Stimulated activated CD8-positive, alpha-beta memory T cell treated with anti-CD3 and anti-CD28 coated beads, Interleukin-4, amount 100 ng/mL, for 48 hours (primary cell): ENCODE measurements at places on chromosomes 7 and 10.

GRCh38 chr7:84450772-84451171 lies 256.2 kb upstream of the SEMA3A start:
- no peak for DNase-seq

- no peak for DNase-seq
Observed at GRCh38 chr10:88108115-88108610, 244.7 kb downstream of the PTEN start.

DNA sequence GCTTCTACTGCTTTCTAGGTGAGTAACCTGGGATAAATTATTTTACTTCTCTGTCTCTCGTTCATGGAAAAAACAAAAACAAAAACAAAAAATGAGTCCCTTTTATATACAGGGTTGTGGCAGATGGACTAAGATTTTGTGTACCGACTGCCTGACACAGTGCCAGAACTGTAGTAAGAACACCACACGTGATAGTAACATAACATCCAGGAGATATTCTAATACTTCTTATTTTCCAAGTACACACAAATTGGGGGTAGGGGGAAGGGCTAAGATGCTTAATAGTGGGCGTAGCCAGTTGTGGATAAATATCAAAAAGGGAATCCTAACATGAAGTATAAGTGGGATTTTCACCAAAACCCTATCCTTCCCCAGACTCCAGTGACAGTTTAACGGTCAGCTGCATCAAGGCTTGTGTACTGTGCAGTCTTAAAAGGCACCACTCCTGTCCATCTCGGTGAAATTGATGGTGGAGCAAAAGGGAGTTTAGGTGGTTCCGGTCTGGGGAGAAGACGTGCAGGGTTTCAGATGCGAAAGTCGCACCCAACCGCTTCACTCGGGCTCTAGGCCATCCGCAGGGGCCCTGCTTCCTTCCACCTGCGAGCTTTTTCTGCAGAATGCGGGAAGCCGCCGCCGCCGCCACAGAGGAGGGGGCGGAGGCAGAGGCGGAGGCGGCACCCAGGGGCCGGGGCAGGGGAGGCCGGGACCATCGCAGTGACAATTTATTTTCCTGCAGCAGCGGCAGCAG lies at the start of gene STAMBPL1:
TSS of gene STAMBPL1 (plus strand) at position 712 of the 748 bp plus-strand sequence. CDS start 21,464 bp downstream, outside the sequence.
- DNase-seq, result peak; percentile 85

GRCh38 chr10:112583236-112583939 lies 136.4 kb downstream of the VTI1A start:
- DNase-seq, result no peak

DNA sequence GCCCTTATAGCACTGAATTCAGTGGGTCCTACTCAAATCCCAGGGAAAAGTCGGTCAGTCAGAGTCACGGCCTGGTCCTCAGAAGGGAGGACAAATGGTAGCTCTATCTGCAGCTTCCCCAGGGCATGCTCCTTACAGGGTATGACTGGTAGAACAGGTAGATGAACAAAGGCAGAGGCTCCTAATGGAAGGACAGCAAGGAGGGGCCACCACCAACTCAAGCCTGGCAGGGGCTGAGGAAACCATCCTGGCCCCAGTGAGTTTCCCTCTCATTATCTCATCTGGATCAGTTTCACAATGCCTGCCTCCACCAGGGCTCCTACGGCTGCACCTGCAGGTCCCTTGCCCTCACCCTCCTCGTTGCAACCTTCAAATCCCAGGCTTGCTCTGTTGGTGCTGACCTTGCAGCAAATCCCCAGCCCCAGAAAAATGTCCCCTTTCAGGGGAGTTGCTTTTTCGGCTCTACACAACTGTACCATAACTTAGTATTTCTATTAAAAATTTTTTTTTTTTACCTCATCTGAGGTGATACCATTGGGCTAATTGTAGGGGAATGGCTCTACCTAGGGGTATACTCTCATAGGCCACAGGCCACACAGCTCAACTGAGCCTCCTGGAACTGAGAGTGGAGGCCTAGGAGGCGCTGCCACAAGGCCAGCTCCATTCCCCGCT lies 2.4 kb upstream of the MYO1G start:
- DNase-seq, result peak; percentile 78

GRCh38 chr7:22399091-22399490 lies 42.1 kb upstream of the RAPGEF5 start:
- no peak for DNase-seq

DNA sequence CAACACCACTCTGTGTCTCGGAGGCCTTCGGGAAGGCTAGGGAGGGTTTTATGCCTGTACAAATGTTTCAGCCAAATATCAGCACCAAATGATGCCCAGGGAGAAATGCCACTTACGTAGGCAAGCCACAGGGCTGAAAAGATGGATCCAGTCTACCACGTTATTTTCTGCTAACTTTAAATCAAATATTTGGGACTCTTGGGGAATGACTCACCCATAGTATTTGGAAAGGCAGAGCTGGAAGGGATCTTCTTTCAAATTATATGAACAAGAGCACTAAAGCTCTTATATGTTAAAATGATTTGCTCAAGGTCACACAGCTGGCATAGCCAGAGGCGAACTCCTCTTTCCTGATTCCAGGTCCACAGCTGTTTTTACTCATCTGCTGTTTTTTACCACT lies 591.4 kb downstream of the SORCS1 start:
- no peak for DNase-seq

DNA sequence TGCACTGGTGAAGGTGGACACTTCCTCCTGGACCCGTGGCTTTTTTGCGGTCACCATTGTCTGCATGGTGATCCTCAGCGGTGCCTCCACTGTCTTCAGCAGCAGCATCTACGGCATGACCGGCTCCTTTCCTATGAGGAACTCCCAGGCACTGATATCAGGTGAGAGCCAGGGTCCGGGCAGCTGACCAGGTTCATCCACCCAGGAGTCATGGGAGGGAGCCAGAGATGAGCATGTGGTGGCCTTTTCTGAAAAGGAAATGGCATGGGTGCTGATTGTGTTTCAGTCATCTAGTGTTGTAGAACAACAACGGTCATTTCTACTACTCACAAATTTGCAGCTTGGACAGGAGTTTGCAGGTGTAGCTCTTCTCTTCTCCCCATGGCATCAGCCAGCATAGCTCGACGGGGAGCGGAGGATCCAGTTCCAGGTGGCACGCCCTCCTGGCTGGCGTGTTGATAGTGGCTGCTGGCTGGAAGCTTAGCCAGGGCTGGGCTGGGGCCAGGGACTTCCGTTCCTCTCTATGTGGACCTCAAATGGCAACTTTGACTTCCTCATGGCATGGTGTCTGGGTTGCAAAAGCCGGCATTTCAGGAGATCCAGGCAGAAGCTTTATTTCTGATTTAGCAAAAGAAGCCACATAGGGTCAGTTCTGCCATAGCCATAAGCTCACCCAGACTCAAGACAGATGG lies 32.7 kb downstream of the SLC29A3 start:
- no peak for DNase-seq

DNA sequence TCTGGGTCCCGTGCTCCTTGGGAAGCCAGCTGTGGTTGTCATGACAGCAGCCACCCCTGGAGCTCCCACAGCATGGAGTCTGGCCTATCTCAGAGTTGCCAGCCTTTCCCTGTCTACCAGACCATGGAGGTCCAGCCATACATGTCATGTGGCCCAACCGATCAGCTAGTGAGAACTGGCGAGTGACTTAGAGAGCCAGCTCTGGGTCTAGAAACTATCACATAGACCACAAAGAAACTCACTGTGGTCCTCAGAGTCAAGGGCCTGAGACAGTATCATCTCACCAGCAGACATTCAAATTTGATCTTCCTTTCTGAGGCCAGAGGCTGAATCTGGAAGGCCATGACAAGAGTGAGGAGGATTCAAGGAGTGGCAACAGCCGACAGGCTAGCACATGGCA lies 223.3 kb upstream of the GPR26 start:
- no peak for DNase-seq

GRCh38 chr10:102302611-102303010 lies 57.3 kb downstream of the GBF1 start:
- DNase-seq, result no peak

GRCh38 chr7:92303761-92304160 lies 58.0 kb downstream of the ANKIB1 start:
- DNase-seq, result no peak

GRCh38 chr10:90167174-90168064 lies 466.0 kb downstream of the KIF20B start:
- DNase-seq, result no peak

- peak; percentile 70 for DNase-seq
Observed at GRCh38 chr10:7409045-7409731, 1.6 kb downstream of the SFMBT2 start.

GRCh38 chr10:17001961-17002749 lies 127.5 kb downstream of the CUBN start:
- DNase-seq, result peak; percentile 39

DNA sequence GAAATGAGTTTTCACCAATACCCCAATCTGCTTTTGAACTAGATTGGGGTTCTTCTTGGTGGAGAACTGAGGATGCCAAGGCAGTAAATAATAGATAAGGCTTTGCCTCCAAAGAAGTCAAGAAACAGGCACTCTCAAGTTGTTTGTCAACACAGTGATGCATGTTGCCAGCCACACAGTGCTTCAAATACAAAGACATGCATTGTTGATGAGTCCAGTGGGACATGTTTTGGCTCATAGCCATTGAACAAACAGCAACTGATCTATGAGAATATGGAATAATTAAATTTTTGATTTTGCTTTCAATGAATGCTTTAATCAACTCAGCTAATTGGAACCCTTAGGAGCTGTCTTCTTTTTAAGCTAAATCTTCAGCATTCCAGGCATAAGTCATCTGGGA lies 346.4 kb downstream of the THSD7A start:
- DNase-seq, result no peak

- DNase-seq, result no peak
Observed at GRCh38 chr10:49178489-49179471, 9.4 kb downstream of the TMEM273 start.

- DNase-seq, result no peak
Observed at GRCh38 chr10:128506423-128506822, 380.2 kb upstream of the MKI67 start.

DNA sequence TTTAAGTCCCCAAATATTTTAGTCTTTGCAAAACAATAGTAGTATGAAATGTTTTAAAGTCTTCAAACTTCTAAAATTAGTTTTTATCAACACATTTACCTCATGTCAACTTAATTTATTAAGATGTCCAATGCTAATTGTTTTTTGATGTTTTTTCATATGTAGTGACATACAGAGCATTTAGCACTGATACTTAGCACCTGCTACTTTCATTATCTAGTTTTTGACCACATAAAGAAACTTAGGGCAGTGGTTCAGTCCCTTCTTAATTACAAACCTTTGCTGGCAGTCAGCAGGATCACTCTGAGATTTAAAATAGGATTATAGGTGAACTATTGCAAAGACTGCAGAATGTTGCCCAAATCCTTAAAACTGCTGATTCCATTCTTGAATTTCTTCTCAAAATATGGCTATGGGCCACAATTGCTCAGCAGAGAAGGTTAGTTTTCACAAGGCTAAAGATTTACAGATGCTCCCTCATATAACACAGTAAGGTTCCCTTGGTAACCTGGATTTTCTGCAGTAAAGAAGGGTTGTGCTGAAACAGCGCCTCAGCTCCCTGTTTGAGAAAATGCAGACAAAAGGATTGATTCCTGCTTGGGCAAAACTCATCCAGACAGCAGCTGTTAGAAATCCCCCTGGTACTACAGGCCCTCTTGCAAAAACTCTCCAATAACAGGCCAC lies 3.4 kb downstream of the GPR85 start:
- no peak for DNase-seq

GRCh38 chr7:151840088-151840910 lies 36.6 kb downstream of the PRKAG2 start:
- no peak for DNase-seq
